ENCODE measurements at places on chromosomes 7 and 10. TPM values are rescaled to one million over a fixed set of nuclear protein-coding genes. Genes with fewer than 3 reads are reported as not detected.

DNA sequence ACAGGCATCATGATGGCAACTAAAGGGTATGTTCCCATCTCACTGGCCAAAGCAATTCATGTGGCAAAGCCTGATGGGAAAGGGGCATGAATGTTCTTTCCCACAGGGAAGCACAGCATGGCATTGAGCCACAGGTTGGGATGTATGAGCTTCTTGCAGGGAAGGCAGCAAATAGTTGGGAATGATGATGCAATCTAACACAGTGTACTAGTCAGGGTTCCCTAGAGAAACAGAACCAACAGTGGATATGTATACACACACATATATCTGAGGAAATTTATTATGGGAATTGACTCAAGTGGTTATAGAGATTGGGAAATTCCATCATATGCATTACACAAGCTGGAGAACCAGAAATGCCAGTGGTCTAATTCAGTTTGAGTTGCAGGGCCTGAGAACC lies 253.6 kb upstream of the NPVF start:
- H3K27ac ChIP-seq: no peak overlapping the region
- H3K4me1 ChIP-seq: no peaks in the 10 kb centered on the region
- no peaks in the 10 kb centered on the region for H3K36me3 ChIP-seq
- no peak for DNase-seq
- no peaks in the 10 kb centered on the region for H3K27me3 ChIP-seq

DNA sequence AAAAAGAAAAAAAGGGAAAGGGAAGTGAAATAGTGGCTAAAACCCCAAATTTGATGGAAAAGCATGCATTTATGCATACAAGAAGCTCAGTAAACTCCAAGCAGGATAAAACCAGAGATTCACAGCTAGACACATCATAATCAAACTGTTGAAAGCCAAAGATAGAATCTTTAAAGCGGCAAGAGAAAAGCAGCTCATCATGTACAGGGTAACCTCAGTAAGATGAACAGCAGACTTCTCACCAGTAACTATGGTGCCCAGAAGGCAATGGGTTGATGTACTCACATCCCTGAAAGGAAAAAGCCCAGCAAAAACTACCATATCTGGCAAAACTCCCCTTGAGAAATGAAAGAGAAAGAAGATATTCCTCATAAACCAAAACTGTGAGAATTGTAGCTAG lies 60.4 kb downstream of the TPST1 start:
- DNase-seq: no peak
- H3K27me3 ChIP-seq: no peaks in the 10 kb centered on the region
- H3K4me1 ChIP-seq: no peaks in the 10 kb centered on the region
- no peak overlapping the region for H3K27ac ChIP-seq

- H3K27me3 ChIP-seq: no peaks in the 10 kb centered on the region
- H3K36me3 ChIP-seq: no peaks in the 10 kb centered on the region
- no peak for DNase-seq
- H3K4me3 ChIP-seq: no peak overlapping the region
Measured at GRCh38 chr10:22597138-22597537, 117.2 kb downstream of the PIP4K2A start.

DNA sequence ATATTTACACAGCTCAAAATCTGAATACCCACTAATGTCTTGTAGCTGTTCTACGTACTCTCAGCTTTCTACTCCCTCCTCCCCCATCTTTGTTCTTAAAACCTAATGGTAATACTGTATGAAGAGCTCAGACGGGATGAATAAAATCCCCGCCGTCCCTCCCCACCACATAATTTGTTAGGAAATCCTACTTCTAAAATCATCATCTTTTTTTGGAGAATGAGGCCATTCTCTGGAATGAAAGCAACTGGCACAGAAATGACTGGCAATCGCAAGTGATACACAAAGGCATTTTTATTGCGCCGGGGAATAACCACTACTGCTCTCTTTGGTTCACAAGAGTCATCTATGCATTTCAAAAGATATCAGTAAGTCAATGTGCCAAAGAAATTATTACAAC lies 27.3 kb downstream of the SLC35B4 start:
- peak overlapping the region; percentile 14 for H3K4me3 ChIP-seq
- H3K36me3 ChIP-seq: no peaks in the 10 kb centered on the region
- H3K27me3 ChIP-seq: no peaks in the 10 kb centered on the region
- H3K4me1 ChIP-seq: peaks cover 5% of the 10 kb centered on the region
- H3K27ac ChIP-seq: no peak overlapping the region

- no peaks in the 10 kb centered on the region for H3K4me1 ChIP-seq
- no peaks in the 10 kb centered on the region for H3K36me3 ChIP-seq
- no peak overlapping the region for H3K4me3 ChIP-seq
- no peak for DNase-seq
- no peak overlapping the region for H3K27ac ChIP-seq
Measured at GRCh38 chr10:8365935-8366911, 311.7 kb downstream of the GATA3 start.

GRCh38 chr7:111438369-111439289 lies 123.7 kb downstream of the IMMP2L start:
- H3K4me1 ChIP-seq: no peaks in the 10 kb centered on the region
- H3K27me3 ChIP-seq: no peaks in the 10 kb centered on the region
- no peak overlapping the region for H3K4me3 ChIP-seq
- no peaks in the 10 kb centered on the region for H3K36me3 ChIP-seq

Gene OLAH
- 2.5 TPM for total RNA-seq

Gene GPRIN2
- 4.8 TPM for total RNA-seq

Gene COL17A1
- total RNA-seq: 0.95 TPM

Gene VAX1
- total RNA-seq: not detected

Gene HHEX
- 10.9 TPM for total RNA-seq

Gene RAB19
- not detected for total RNA-seq

Gene C10orf105
- total RNA-seq: 0.14 TPM
